ENCODE measurements at places on chromosomes 6 and 20.
A peak's percentile ranks its signal among the peaks of the same experiment; 100 is the strongest.

- no peak for DNase-seq
Observed at GRCh38 chr20:19973961-19974629, 43.1 kb upstream of the NAA20 start.

DNA sequence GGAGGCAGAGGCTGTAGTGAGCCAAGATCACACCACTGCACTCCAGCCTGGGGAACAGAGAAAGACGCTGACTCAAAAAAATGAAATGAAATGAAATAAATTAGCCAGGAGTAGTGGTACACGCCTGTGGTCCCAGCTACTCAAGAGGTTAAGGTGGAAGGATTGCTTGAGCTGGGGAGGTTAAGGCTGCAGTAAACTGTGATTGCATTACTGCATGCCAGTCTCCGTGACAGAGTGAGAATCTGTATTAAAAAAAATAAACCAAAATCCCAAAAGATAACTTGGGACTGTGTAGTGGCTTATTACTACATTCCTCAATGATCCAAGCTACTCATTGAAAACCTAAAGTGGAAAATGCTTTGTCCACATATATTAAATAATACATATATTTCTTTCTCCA, 87.0 kb downstream of the SGK1 start:
- DNase-seq = no peak

GRCh38 chr6:133017581-133017980, 203.2 kb downstream of the RPS12 start:
- DNase-seq = no peak

DNA sequence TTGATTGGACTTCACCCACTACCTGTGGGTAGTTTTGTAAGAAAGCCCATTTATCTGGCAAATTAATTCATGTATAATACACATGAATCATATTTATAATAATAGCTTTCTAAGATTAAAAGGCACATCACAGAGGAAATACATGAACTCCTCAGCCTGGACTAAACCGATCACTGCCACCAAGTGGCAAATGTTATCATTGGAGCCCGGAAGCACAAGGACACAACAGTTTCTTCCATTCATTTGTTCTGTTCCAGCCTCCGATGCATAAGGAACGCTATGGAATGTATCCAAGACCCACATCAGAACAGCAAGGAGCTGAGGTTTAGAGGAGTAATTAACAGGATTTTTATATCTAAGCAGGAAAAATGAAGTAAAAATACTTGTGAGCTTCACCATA, 13.9 kb upstream of the IPCEF1 start:
- DNase-seq = no peak

GRCh38 chr6:157954150-157955117, 27.2 kb upstream of the SYNJ2 start:
- DNase-seq = no peak

DNA sequence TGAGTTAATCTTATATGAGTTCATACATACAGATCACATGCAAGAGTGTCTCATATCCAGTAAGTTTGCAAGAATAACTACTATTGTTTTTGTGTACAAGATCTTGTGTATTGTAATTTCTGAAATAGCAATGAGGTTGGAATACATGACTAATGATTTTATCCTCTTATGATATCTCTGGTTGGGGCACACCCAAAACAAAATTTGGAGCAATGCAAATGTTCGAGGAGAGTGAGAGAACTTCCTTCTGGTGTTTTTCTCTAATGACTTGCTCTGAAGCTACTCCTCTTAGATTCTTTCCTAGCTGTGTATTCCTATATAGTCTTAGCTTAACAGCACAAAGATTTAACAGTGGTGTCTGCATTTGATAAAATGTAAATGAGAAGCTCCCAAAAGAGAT, 252.5 kb downstream of the LAMA2 start:
- no peak for DNase-seq

DNA sequence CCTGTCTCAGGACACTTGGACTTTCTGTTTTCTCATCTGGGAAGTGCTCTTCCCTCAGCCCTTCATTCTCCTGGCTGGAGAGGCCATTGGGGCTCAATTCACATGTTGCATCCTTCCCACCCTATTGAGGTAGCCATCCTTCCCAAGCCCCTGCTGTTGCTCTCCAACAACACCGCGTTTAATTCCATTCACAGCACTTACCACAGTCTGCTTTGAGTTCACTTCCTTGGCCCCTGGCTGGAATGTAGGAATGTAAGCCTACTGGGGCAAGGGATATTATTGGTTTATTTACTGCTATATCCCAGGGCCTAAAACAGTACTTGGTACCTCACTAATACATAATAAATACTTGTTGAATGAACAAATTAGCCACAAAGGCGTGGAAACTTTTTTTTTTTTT, 6.7 kb upstream of the GFOD1 start:
- no peak for DNase-seq

DNA sequence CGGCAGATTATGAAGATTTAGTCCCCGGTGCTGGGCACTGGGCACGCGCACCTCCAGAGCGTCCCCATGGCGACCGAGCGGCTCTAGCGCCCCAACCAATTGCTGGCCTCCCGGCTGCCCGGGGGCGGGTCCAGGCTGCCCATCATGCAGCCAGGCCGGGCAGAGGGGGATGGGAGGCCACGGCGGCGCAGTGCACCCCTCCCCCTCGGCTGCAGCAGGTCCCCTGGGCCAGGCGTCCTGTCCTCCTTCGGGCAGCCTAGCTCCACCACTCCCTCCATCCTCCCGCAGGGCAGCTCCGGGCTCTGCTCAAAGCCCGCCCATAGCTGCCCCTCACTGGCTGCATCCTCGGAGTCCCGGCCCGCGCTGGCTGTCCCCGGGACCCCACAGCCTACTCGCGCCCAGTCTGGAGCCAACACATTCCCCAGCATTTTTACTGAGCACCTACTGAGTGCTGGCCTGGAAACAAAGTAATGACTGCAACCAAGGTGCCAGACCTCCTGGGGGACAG, 99.4 kb downstream of the ASXL1 start:
- peak; percentile 54 for DNase-seq

- no peak for DNase-seq
Observed at GRCh38 chr20:18243802-18244201, 44.5 kb upstream of the ZNF133 start.

DNA sequence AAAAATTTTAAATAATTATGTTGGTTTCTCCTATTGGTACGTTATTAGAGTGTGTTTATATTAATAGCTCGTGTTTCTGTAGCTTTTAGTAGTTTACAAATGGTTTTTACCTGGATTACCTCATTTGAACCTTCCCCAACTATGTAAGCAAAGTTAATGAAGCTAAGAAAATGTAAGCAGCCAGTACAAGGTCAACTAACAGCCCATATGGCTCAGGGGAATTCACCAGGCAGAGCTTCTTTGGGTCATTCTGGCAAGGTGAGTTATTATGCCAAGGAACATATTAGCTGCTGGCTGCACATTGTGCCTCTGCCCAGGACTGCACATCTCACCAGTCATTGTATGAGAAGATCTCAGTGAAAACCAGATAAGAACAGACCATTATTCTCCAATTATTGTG, 27.0 kb upstream of the MARCKS start:
- no peak for DNase-seq

DNA sequence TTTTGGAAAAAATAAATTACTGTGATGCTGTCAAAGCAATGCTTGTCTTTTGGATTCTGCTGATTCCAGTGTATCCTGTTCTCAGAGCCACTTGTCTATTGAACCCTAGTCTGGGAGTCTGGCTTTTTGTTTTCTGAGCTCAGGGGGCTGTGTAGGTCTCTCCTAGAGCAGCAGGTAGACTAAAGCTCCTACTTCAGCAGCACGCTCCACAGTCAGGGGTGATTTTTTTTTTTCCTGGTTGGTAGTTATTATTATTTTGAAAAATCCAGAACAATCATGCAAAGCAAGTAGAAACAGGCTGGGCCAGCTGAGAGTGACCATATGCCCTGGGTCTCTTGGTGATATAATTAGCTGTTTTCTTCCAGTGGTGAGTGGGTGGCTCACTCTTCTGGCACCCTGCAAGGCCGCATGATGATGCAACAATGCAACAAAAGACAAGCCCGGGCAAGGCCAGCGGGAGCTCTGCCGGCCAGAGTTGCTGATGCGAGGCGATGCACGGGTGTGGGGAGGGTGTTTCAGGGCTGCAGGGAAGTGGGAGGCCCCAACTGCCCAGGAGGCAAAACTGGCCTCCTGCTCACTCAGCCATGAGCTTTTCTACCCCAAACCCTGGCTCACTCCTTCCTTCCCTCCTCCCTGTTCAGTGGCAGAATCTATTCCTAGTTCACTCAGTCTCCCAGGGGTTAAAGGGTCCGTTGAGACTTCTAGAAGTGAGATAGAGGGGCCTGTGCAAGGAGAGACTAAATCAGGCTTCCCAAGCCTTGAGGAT, 11.5 kb upstream of the CDKN1A start:
- peak; percentile 78 for DNase-seq

DNA sequence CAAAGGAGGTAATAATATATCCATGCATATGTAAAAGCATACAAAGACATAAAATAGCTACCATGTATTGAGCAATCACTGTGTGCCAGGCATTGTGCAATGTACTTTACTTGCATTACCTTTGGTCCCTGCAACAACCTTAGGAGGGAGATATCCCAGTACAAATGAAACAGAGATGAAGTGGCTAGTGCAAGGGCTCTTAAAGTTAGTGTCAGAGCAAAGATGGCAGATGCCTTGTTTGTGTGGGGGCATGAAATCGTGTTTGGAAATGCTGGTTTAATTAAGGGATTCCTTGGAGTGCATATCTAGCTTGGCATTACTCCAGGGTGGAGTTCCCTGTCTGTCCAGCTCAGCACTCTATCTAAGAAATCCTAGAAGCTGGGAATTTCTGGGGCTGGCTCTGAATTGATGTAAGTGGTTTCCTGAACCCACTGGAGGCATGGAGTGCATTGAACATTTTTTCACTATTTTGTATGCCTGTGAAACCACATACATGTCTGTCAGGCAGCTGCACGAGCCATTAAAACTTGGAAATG, 9.8 kb downstream of the PAQR8 start:
- no peak for DNase-seq

DNA sequence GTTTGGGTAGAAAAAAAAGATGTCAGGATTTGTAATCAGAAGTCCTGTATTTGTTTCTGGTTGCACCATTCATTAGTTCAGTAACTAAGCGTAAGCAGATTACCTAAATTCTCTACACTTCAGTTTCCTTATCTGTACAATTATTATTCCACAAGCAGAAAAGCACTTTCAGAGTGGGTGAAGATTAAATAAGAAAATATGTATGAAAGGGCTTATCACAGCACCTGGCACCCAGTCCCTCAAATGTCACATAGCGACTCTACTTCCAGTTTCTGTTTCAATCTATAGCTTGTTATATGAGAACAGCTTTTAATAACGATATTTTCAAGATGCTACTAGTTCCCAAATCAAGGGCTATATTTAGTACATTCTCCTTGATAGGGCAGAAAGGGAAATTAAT, 31.4 kb downstream of the RGS17 start:
- DNase-seq = no peak

GRCh38 chr6:43983191-43983590, 144.1 kb downstream of the MRPL14 start:
- no peak for DNase-seq

DNA sequence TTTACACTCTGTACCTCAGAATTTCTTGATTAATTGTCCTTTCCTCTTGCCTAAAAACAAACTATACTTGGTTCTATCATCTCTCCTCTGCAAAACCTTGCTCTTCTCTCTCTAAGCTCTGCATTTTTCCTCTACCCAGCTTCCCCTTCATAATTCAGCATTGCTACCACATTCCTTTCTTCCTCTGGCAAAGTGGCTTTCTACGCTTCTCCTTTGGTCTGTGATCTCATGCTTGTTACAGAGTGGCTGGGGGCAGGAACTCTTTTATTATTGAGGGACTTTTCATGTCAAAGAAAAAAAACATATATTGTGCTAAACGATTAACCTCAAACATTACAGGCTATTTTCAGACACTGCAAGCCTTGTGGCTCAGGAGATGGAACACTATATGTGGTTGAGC, 333.3 kb upstream of the KCNQ5 start:
- DNase-seq = no peak

- DNase-seq = no peak
Observed at GRCh38 chr20:64025101-64025825, 10.7 kb upstream of the C20orf204 start.

DNA sequence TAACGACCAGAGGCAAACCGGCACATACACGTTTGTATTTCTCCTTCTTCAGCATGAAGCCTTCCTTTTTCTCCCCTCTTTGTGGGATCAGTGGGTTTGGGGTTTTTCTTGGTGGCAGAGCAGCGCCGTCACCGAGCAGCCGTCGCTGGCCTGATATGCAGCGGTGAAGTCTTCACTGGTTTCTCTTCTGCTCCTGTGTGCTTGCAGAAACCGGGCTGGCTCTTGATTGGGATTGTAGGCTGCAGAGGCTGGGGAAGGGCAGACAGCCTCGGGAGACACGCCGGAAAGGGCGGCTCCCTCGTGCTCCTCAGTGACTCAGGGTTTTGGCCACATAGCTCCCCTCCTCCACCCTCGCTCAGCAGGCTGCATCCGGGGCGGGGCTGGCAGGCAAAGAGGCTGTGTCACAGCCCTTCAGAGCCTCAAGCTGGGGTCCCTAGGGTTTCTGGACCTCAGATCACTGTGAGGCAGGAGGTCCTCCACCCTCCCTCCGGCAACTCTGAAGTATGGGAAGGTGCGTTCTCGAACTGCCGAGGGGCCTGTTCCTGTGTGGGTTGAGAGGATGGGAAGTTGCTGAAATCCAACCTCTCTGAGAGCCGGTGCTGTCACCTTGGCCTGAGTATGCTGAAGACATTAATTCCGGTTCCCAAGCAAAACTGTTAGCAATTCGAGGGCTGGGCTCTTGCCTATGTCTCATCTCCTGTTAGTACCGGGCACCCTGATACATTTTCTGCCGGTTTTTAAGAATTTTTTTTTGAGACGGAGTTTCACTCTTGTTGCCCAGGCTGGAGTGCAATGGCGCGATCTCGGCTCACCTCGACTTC, 24.2 kb downstream of the NQO2 start:
- DNase-seq = peak; percentile 89
